Substantia nigra (tissue), 51 donors: ENCODE measurements at places on chromosomes 6 and 20.

DNA sequence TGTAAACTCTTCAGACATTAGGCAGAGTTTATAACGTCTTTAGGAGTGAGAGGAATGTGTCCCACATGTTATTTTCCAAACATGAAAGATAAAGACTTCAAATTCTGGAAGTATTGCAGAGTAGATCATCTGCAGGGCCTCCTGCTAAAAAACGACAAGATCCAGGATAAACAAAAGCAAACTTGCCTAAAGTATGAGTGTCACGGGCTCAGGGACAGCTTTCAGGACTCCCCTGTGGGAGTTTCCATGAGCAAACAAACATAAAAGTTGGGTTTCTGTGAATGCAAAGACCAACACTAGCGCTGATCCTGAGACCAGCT lies 76.9 kb downstream of the TXNDC5 start:
- no peak for DNase-seq

GRCh38 chr20:54623991-54624569 lies 148.7 kb downstream of the DOK5 start:
- DNase-seq, result no peak

GRCh38 chr6:104809116-104809515 lies 50.6 kb downstream of the HACE1 start:
- no peak for DNase-seq

GRCh38 chr6:142258305-142258704 lies 43.5 kb upstream of the ADGRG6 start:
- no peak for DNase-seq

GRCh38 chr6:11711003-11711983 lies 67.3 kb downstream of the ADTRP start:
- DNase-seq, result no peak

DNA sequence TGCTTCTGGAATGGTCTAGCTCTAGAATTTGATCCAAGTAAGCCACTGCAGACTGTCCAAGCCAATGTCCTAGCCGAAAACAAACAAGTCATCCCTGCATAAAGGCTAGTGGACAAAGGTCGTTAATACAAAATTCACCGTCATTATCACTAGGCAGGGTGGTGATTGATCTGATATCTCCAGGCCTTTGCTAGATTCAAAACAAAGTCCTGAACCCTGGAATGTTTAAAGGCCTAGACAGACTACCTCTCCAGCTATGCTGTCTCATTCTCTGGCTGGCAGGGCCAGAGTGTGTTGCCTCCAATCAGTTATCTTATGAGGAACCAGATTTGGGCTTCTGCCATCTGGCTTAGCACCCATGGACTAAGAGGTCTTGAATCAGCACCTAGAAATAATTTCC lies 38.3 kb downstream of the MAP7 start:
- no peak for DNase-seq

- no peak for DNase-seq
These were observed 52.3 kb upstream of the UTRN start for GRCh38 chr6:144232832-144233230.

DNA sequence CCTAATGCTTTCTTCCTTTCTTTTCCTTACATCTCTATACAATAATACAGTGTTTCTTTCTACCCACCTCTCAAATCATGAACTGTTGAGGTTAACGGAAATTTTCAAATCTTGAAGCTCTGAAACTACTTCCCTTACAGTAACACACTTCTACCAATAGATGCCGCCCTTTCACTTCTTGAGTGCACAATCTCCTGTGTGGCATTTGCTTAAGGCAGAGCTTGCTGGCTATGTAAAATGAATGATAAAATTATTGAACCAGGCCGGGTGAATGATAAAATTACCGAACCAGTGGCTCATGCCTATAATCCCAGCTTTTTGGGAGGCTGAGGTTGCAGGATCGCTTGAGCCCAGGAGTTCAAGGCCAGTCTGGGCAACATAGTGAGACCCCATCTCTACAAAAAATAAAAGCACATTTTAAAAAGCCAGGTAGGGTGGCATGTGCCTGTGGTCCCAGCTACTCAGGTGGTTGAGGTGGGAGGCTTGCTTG lies 56.8 kb downstream of the KCNS1 start:
- DNase-seq, result no peak

GRCh38 chr20:32943490-32944052 lies 60.7 kb downstream of the SUN5 start:
- no peak for DNase-seq

DNA sequence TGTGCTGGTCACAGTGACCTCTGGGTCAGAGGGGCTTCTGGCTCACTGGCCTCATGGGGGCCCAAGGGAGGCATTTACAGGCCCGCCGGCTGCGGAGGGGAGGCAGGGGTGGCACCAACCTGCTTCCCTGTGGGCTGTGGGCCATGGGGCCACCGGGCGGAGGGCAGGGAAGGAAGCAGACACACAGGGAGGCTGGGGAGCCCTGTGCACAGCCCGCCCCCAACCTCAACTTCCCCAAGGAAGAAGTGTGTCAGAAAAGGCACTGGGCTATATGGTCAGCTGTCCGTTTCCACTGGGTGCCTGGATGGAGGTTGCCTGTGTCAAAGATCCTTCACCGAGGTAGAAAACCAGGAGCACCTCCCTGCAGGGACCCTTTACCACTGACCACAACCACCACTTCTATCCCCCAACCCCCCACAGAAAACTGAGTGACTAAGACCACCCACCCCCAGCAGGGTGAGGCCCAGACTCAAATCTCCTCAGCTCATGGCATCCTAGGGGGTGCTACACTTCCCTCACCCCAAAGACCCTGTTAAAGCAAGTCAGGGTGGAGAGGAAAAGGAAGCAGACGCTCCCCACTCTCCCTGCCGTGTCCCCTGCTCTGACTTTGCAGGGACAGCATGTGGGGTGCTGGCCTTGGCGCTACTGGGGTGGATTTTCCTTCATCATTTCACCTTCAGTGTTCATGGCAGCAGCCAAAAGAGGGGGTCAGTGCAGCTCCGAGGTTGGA lies 5.6 kb downstream of the CST3 start:
- DNase-seq, result no peak

- no peak for DNase-seq
These were observed 145.1 kb downstream of the SAMD5 start for GRCh38 chr6:147653631-147654030.

- no peak for DNase-seq
These were observed 337.7 kb upstream of the PRND start for GRCh38 chr20:4383961-4384360.

DNA sequence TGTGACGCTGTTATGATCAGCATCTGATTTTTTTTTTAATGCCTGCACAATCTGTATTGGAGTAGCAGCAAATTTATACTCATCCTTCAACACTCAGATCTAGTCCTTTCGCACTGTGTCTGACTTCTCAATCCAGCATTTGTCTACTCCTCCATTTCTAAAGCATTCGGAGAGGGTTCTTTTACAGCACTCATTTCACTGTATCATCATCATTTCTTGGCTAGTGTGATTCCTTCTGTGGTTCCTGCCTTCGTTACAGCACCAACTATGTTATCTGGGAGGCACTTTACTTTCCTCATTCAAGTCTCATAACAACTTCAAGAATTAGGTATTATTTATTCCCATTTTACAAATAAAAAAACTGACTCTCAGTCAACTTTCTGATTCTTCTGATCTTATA lies 18.0 kb downstream of the NUDT3 start:
- DNase-seq, result no peak

DNA sequence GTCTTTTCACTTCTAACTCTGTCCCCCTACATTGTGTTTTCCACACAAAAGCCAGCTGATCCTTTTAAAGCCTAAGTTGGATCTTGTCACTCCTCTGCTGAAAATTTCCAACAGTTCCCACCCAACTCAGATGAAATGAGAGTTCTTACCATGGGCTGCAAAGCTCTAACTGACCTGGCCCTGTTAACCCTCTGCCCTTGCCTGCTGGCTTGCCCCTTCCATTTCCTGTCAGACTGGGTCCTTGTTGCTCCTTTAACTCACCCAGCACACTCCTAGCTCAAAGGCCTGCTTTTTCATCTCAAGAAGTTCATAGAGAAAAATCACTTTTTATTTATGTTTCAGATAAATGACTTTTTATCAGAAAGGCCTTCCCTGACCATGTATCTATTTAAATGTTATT lies 66.5 kb upstream of the HEY2 start:
- DNase-seq, result no peak

- no peak for DNase-seq
These were observed 308.6 kb downstream of the TAF4 start for GRCh38 chr20:61756966-61757677.

DNA sequence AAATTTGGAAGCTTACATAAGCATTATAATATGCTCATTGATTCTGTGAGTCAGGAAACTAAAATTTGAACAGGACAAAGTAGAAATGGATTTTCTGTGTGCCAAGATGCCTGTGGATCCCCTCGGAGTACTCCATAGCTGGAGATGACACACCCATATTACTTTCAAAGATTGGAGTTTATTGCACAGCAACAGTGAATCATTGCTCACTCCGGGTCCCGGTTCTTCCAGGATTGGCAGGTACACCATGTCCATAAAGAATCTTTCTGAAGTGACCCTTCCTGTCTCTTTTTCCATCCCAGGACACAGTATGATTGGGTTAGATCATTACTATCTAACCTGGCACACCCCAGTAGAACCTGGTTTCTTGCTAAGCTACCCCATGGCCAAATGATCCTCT lies 2.7 kb upstream of the BTN2A2 start:
- no peak for DNase-seq

- no peak for DNase-seq
These were observed 716.0 kb downstream of the KIF16B start for GRCh38 chr20:15857173-15857784.

DNA sequence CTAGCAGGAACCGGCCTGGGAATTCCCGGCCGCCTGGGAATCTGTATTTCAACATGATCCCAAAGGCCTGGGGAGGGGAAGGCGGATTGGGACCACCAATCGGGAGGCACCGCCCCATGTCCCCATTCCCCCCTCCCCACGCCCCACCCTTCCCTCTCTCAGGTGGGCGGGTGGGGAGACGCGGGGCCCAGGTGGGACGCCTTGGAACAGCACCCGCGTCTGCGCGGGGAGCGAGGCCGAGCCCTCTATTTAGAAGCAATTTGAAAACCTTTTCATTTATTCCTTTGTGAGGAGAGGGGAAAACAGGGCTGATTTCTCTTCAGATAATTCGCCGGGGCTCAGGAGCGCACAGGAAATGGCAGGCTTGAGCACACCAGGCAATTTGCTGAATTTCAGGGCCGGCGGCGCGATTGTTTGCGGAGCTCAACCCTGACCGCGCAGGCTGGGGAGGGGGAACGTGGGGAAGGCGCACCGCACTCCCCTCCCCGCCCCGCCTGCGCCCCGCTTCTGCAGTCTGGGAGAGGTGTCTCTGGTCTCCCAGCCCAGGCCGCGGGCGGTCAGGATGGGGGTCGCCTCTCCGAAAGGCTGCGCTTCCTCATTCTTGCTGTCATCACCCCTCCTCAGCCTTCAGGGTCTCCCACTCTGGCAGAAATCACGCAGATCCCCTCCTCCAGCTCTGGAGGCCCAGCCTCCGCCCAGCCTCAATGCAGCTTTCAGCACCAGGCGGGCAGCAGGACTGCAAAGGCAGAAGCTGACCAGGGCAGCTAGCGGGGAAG lies 170.0 kb downstream of the GRM4 start:
- DNase-seq, result no peak

- no peak for DNase-seq
These were observed 48.3 kb downstream of the CARMIL1 start for GRCh38 chr6:25327432-25327831.

DNA sequence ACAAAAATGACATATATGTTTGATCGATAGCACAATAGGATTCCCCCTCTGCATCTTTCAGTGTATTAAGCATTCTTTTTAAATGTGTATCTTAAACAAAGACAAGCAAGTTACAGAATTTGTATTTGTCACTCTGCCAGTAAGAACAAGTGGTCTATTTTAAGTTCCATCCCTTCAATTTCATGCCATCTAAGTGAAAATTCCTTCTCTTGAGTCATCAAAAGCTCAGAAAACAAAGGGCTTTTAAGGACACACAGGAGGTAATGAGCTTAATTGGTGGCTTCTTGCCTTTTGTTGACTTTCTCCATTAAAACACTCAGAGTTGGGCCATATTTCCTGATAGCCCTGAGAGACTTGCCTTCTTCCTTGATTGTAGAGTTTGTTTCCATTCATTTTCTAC lies 547.8 kb downstream of the TENT5A start:
- DNase-seq, result no peak

DNA sequence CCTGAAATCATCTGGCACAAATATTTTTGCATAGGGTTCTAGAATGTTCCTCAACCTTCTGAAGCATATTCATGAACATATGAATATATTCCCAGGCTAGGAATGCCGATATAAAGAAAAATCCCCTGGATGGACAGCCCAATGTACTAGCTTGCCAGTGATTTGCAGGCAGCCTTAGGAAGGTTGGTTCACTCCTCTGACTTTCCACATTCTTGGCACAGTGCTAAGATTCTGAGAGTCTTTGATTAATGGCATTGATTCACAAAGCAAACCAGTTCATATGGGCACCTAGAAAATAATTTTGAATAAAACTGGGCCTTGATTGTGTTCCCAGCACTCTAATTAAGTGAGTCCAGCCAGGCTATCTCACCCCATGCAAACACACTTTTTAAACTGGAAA lies 56.9 kb upstream of the ENPP4 start:
- no peak for DNase-seq

GRCh38 chr6:95693108-95693507 lies 115.8 kb downstream of the MANEA start:
- DNase-seq, result no peak

DNA sequence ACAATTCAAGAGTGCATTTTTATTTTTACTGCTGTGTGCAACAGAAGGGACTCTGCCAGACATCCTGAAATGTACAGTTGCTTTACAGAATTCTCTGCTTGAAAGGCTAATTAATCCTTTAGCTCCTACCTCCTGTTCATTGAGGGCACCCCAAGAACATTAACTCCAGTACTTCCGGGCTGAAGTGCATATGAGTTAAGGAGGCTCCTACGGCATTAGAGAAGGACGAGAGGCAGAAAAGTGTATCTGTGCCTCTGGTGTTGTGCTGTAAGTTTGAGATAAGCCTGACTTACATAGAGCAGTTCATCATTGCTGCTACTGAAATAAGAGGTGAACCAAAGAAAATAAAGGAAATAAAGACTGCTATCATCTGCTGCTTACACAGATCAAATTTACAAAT lies 609.3 kb upstream of the ADGRB3 start:
- DNase-seq, result no peak

DNA sequence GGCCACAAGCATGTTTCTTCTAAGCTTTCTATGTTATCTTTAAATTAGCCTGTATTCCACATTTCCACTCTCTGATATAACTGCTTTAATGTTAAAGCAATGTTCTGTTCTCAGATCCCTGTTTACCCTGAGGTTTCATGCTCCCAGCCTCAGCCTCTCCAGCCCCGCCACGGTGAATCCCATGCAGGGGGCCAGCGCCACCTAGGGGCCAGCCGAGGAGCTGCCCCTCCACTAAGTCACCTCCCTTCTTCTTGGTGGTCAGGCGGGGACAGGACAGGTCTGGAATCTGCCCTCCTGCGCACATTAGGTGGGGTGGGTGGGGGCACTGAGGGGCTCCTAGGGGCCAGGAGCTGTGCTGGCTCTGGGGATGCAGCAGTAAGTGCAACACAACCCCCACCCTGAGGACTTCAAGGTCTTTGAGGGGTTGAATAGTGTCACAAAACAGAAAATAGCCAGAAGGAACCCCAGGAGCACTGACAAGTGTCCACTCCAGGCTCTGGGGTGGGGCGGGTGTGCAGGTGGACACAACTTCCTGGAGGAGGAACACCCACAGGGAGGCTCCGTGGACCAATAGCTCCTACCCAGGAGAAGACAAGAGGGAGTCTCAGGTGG lies 61.6 kb downstream of the RAB44 start:
- peak; percentile 82 for DNase-seq

- no peak for DNase-seq
These were observed 27.8 kb upstream of the CENPW start for GRCh38 chr6:126312013-126312665.

GRCh38 chr20:64198347-64198746 lies 34.1 kb downstream of the MYT1 start:
- DNase-seq, result no peak

- DNase-seq, result no peak
These were observed 68.5 kb downstream of the TMEM200A start for GRCh38 chr6:130434174-130434873.
